Stimulated activated CD4-positive, alpha-beta T cell treated with anti-CD3 and anti-CD28 coated beads, TNF-alpha, amount 100 ng/mL, for 48 hours (primary cell): ENCODE measurements at places on chromosomes 7 and 10.

DNA sequence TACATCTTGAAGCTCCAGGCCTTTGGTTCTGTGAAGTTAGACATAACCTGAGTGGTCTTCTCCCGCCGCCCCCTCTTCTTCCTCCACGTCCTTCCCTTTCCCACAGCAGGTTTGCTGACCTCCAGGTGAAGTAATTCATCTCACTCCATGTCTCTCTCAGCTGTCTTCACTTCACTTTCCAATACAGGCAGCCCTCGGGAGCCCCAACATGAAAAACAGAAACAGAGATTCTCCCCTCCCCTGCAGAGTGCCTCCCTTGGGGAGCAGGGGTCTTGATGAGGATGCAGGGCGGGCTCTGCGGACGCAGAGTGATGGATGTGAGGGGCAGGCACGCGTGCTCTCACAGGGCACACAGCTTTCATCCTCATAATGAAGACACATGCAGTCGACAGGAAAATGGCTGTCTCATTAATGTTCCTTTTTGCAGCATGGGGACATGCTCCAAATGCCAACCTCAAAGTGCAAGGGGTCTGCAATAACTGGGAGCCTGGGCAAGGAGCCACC is 95.6 kb downstream of the GPAM start:
- DNase-seq = no peak

DNA sequence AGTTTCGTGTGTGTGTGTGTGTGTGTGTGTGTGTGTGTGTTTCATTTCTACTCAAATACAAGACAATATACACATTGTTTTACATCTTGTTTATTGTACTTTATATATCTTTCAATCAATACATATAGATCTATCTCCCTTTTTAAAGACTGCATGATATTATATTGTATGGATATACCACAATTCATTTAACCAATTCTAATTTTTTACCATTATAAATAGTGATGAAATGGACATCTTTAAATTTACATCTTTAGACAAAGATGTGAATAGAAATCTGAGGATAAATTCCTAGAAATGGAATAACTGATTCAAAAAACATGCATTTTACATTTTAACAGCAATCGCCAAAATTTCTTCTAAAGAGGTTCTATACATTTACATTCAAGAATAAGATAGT is 23.2 kb upstream of the HIBADH start:
- DNase-seq = no peak

GRCh38 chr7:2607122-2607922 is 24.5 kb upstream of the TTYH3 start:
- DNase-seq = no peak

DNA sequence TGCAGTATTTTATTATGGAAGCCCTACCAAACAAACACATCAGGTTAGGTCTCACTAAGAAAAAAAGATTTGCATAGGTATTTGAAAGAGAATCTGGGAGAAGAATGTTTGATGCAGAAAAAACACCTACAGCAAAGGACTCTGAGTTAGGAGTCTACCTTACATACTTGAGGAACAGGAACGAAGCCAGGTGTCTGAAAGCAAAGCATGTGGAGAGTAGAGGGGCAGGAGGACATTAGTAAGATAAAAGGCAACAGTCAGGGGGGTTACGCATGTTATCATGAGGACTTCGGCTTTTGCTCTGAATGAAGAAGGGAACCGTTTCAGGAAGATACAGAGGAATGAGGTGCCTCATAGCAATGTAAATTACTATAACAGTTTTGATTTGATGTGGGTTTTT is 87.9 kb upstream of the PTER start:
- no peak for DNase-seq

GRCh38 chr7:55246171-55246570 is 119.0 kb upstream of the LANCL2 start:
- no peak for DNase-seq

DNA sequence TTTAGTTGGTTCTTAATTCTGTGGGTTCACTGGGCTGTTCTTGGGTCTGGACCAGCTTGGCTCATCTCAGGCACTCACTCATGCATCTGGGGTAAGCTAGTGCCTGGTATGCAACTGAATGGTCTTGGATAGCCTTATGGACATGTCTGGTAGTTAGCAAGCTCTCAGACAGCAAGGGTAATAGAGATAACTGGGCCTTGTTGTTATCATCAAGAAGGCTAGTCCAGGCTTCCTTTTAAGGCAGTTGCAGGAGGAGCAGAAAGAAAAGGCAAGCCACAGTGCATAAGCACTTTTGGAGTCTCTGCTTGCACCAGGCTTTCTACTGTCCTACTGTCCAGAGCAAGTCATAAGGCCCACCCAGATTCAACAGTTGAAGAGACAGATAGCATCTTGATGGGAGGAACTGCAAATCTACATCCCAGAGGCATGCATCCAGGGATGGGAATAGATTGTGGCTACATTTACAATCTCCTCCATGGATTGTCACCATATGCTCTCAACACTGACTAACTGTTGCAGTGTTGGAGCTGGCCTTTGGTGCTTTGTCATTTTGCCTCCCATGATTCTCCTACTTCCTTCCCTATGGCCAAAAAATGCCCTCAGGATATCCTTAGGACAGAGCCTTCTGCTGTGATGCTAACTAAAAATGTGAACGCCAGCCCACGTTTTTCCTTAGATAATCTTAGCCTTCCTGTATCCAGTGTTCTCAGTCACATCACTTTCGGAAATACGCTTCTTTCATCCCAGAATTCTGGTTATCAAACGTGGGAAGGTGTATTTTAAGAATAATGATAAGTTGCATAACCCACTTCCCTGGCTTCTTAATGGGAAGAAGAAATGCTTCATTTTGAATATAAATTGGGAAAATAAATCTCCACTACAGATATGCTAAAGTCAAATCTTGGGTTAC is 3.6 kb downstream of the GIMAP4 start:
- no peak for DNase-seq

- no peak for DNase-seq
Measured at GRCh38 chr10:66565999-66566398, 359.8 kb upstream of the LRRTM3 start.

DNA sequence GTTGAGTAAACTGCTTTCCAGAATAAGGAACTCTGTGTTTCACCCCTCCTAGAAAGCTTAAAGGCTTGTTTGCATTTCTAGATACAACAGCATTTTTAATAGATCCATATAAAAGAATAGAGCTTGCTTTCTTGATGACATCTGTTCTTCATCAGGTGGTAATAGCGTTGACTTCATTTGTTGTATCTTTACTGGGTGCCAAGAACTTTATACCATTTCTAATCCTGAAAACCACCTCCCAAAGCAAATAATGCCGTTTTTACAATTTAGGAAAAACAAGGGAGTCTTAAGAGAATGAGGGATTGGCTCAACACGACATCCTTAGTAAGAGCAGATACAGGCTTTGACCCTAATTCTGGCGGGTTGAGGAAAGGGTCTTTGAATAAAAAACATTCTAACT is 993.4 kb downstream of the TYW1 start:
- no peak for DNase-seq

GRCh38 chr10:122368502-122369254 is 5.8 kb upstream of the PLEKHA1 start:
- DNase-seq = no peak
